KBM-7 (cell line): ENCODE measurements at places on chromosomes 3 and 15.
A peak's percentile ranks its signal among the peaks of the same experiment; 100 is the strongest.

DNA sequence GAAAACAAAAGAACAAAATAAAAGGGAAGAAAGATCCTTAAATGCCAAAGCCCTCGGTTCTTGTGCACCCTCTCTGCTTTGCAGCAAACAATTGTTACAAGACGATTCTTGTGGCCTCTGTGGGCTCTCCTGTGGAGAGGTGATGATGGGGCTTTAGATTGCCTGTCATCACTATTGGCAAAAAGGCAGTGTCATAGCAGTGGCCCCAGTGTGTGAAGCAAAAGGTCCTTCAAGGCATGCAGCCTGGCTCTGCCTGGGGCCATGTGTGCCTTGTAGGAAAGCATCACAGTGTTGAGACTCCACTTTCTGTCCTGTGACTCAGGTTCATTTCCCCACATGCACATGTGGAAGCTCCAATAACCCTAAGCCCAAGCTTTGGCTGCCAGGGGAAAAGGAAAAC is 43.7 kb downstream of the POC1A start:
- DNase-seq, result no peak

GRCh38 chr15:39904115-39904514 is 16.0 kb downstream of the GPR176 start:
- no peak for DNase-seq

DNA sequence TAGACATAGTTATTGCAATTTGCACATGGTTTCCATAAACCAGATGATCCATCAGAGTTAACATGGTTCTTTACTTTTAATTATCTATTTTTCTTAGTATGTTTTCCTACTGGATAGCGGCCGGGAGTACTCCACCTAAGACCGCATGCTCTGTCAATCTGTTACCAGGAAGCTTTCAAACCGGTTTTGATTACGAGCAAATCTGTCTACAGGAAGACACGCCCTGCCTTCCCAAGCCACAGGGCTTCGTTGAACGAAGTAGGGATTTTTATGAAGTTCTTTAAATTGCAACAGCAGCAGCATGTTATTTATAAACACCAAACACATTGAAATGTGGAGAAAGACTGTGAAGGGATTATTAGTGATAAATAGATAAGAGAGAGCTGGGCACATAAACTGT is 283.3 kb upstream of the ROBO2 start:
- no peak for DNase-seq

- DNase-seq, result peak; percentile 85
Observed at GRCh38 chr3:11720304-11720898, 76.7 kb upstream of the VGLL4 start.

- no peak for DNase-seq
Observed at GRCh38 chr3:50395070-50395860, 35.9 kb upstream of the TMEM115 start.

DNA sequence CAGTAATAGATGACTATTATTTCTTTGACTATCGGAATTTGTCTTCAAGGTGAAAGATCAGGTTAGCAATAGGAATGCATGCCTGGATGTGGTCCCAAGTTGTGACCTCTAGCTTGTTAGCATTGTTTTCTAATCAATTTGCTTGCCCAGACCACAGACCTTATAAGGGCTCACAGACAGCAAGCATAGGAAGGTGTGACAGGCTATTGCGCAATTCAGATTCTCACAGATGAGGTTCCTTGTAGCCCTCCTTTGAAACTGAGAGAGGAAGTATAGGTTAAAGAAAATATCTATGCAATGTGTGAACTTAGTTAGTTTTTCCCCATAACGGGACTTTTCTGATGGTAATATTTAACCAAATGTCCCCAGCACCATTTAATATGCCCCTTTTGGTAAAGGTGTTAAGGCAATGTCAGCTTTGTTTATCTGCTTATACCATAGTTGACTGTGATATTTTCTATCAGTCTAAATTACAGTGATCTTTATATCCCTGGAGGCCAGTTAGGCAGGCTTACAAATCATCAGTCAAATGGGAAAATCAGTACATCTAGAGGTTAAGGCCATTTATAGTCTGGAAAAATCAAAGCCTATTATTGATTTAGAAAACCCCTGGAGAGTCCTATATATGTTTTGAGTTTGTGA is 168.1 kb upstream of the MBNL1 start:
- DNase-seq, result peak; percentile 83

DNA sequence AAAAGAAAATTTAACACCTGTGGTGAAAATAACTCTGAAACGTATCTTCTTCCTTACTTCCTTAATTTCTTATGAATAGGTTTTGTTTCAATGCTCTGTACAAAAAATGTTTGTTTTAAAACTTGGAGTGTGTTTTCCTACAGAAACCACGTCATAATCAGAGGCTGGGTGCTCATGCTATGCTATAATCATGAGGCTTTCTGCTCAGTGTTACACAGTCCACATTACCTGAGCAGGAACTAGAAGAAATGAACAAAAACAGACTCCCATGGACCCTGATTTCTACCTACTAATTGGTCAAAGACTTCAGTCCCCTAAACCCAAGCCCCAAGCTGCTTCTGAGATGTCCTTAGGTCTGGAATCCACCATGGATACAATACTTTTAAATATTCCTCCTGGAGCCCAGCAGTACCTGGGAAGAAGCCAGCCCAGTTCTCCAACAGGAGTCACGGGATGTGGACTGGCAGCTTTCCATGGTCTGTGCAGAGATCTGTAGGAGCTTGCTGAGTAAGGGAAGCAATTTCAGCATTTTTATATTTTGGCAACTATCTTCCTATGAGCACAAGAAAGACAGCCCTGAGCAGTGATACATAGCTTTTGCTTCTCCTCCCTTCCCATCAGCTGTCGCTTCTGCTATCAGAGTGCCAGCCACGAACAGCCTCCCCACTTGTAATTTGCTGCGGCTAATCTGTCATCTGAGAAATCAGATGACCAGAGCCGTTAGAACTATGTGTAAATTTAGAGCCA is 65.6 kb downstream of the WDR72 start:
- DNase-seq, result no peak

GRCh38 chr3:43695443-43695842 is 4.7 kb downstream of the ABHD5 start:
- DNase-seq, result no peak

- no peak for DNase-seq
Observed at GRCh38 chr15:38843051-38843501, 278.5 kb upstream of the RASGRP1 start.

DNA sequence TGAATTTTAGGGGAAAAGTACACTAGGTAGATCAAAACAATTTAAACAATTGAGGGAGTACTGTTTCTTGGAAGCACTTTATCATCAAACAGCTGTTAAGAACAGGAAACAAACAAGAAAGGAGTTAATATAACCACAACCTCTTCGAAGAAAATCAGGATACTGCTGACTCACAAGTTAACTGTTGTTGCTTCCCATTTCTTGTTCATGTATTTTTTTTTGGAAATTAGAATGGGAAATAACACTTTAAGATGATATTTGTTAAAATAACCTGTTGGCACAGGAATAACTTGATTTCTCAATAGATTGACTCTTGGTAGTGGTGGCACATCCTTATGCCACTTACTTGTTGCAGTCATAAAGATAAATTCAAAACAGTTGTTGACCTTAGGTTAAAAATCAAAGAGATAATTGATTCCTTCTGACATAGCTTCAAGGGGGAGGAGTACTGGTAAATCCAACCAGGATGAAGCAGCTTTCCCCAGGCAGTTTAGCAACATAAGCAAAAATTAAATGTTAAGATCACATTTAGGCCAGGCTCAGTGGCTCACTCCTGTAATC is 3.3 kb downstream of the BNIP2 start:
- peak; percentile 67 for DNase-seq

DNA sequence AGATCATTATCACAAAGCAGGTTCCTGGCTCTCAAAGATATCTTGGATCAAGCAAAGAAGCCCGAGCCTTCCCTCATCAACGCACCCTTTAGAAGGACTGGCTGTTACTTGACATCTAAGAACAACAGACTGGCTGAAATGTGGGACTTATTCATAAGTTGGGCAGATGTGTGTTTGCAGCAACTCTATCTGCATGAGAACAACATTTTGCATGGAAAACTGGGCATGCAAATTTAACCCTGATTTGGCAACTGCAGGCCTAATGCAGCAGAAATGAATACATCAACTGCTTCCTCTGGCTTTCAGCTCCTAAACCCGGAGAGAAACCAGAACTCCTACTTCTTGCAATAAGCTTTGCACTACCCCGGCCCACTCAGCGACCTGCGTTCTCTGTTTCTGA is 35.0 kb upstream of the FOXP1 start:
- no peak for DNase-seq

GRCh38 chr15:48427479-48427878 is 96.2 kb downstream of the DUT start:
- no peak for DNase-seq

DNA sequence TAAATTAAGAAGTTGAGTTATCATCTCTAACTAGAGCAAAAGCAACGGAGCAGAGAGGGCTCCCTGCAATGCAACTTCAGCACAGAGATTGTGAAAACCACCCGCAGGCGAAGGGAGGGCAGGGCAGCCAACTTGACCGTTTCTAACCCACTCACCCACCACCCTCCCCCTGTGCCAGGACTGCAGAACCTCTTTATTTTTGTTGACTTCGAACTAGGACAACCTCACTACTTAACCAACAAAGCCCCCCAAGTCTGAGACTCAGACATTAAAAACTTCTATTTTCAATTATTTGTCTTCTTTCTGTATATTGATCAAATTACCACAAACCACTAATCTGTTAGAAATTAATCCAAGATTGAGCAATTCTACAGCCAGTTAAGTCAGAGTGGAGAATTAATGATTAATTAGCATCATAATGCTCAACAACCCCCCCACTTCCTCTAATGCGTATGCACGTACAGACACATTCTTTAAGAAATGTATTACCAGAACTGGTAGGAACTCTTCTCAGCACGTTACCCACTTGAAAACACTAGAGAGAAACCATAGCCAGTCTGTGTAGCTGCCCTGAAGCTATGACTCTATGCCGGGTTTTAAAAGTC is 2.0 kb downstream of the MGLL start:
- no peak for DNase-seq

GRCh38 chr3:196003611-196004010 is 78.3 kb downstream of the TFRC start:
- DNase-seq, result no peak

- no peak for DNase-seq
Observed at GRCh38 chr3:38019658-38020341, 9.6 kb downstream of the PLCD1 start.

DNA sequence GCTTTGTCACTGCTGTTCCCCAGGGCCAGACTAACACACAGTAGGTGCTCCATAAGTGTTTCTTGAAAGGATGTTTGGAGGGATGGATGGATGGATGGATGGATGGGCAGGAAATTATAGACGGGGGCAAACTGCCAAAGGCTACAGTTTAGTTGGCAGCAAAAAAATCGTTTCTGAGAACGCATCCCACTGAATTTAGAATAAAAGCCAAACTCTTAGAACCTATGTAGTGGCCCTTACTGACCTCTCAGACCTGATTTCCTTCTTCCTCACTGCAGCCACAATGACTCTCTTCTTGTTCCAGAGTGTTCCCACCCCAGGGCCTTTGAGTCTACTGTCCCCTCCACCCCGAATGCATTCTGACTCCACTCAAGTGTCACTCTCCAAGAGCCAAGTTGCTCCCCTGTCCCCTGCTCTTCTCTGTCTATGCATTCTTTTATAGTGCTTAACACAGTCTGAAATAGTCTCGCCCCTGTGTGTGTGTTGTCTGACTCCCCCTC is 5.2 kb upstream of the GATA2 start:
- DNase-seq, result no peak

GRCh38 chr3:184757022-184757651 is 45.3 kb upstream of the MAGEF1 start:
- peak; percentile 76 for DNase-seq

- DNase-seq, result no peak
Observed at GRCh38 chr3:45992133-45992729, 3.4 kb downstream of the FYCO1 start.

DNA sequence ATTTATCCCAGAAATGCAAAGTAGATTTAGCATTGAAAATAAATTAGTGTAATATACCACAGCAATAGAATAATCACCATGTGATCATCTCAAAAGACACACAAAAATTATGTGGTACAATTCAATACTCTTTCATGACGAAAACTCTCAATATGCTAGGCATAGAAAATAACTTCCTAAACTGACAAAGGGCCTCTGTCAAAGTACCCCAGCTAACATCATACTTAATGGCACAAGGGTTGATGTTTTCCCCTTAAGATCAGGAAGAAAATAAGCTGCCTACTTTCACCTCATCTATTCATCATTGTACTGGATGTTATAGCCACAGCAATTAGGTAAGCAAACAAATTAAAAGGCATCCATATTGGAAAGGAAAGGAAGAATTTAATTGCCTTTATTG is 22.7 kb upstream of the NIPA2 start:
- no peak for DNase-seq

DNA sequence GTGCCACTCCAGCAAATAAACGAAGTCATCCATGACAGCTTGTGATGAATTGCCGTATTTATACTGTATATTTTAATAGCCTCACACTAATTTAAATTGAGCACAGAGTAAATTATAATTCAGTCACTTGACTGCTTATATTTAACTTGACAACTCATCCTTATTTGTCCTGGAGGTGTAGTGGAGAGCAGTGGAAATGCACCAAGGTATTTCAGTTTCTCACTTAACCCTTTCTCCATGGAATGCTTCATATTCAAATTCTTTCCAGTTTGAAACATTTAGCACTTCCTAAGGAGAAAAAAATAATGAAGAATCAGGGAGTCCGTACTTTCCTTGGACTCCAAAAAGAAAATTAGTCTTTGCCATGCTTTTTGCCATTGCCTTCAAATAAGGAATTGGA is 99.0 kb downstream of the MAP2K5 start:
- DNase-seq, result no peak

- peak; percentile 90 for DNase-seq
Observed at GRCh38 chr3:27666708-27667107, 55.4 kb downstream of the EOMES start.

- no peak for DNase-seq
Observed at GRCh38 chr3:8319935-8320634, 181.5 kb upstream of the LMCD1 start.

DNA sequence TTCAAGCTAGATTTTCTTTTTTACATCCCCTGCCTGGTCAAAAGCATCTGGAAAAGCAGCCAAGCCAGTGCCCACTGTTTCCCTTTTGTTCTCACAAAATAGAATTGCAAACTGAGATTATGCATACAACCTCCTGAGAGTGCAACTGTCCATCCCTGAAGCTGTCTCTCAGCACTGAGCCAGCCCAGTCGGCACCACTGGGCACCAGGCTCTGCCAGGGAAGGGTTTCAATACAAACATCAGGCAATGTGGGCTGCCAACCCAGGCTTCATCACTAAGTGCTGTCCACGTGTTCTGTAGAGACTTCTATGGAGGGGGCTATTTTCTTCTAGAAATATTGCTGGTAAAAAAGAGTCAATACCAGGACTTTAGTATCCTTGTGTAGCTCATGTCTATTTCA is 356.3 kb upstream of the TBL1XR1 start:
- DNase-seq, result no peak

DNA sequence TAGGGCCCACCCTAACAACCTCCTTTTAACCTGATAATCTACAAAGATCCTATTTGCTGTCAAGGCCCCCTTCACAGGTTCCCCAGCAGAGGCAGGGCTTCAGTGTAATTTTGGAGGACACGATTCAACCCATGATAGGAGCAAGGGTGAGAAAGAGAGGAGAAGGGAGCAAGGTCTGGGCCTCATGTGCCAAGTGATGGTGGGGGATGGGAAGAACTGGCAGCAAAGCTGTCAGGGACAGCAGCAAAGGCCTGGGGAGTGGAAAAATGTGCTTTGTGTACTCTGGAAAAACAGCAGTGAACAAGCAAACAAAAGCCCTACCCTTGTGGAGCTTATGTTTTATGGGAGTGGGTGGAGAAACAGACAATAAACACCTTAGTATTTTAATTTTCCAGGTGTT is 2.7 kb upstream of the GALNT15 start:
- no peak for DNase-seq

- no peak for DNase-seq
Observed at GRCh38 chr15:99932676-99933402, 199.6 kb upstream of the LYSMD4 start.
